Kidney tubule cell (primary cell): ENCODE measurements at places on chromosomes 7 and 10.

GRCh38 chr10:48227213-48227612 is 47.3 kb downstream of the FRMPD2 start:
- DNase-seq: no peak

DNA sequence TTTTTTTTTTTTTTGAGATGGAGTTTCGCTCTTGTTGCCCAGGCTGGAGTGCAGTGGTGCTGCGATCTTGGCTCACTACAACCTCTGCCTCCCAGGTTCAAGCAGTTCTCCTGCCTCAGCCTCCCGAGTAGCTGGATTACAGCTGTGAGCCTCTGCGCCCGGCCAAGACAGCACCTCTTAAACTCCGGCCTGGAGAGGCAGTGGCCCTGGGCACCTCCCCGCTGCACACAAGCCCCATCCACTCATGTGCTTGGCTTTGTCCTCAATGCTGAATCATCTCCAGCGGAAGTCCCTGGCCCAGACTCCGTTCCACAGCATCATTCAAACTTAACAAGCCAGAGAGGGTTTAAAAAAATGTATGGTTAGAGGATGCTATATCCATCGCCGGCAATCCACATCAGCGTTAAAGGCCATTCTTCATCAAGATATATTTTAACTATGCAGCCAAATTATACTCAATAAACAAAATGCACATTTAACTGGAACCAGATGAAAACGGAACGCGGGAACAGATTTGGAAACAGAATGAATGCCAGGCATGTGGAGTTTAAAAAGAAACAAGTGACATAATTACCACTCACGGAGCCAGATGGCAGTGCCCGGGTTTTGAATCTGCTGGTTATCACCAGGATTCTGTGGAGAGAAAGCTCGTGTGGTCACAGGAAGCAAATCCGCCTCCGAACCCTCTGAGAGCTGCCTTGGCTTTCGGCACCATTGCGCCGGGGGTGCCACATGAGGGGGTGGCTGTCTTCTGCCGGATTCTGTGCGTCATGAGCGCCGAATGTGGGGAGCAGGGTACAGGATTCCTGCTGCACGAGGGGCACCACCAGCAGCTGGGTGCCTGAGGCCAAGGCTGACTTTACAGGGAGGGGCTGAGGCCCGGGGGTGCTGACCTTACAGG is 45.6 kb upstream of the CFAP46 start:
- no peak for DNase-seq

DNA sequence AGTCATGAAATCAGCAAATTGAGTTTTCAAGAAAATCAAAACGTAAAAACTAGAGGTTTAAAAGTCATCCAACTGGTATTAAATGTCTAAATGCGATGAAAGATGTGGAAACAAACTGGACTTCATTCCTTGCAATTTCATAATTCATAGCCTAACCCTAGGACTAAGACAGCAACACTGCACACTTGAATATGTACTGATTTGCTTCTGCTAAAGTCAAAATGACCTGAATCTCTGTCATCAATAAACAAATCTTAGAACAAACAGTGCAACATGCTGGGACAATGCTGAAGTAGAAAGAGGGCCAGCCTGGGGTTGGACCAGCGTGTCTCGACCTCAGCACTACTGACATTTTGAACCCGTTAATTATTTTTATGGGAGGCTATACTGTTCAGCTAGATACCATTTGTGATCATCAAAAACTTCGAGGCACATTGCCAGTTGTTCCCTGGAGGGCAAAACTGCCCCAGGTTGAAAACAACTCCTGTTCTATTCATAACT is 47.1 kb downstream of the MYOF start:
- DNase-seq: no peak

DNA sequence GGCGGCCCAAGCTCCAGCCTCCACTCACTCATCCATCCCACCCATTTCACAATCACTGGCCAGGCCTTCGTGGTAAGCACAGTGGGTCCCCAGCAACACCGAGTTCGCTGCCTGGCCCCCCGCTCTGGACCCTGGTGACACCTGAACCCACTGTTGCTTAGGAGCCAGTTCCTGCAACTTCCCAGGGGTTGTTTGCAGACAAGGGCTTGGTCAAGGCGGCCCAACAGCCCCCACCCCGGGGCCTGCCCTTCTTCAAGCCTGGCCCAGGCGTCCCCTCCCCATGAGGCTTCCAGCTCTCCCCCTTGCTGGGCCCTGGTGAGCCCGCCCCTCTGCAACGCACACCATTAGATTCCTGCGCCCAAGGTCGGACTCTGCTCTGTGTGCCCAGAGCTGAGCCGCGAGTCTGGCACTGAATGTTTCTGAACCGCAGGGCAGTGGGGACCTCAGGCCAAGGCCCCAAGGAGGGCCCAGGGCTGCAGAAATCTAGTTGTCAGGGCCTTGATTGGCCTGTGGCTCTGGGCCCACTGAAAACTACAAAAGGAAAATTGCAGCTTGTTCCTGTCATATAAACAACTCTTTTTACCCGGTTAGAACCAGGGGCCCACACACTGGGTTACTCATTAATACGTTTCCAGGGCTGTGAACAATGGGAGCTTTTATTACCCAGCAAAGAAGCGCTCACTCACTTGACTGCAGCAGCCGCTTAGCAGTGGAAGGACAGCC is 2.1 kb upstream of the COX19 start:
- DNase-seq: peak; percentile 88

- DNase-seq: peak; percentile 62
Measured at GRCh38 chr7:14021069-14021468, 31.6 kb upstream of the ETV1 start.

DNA sequence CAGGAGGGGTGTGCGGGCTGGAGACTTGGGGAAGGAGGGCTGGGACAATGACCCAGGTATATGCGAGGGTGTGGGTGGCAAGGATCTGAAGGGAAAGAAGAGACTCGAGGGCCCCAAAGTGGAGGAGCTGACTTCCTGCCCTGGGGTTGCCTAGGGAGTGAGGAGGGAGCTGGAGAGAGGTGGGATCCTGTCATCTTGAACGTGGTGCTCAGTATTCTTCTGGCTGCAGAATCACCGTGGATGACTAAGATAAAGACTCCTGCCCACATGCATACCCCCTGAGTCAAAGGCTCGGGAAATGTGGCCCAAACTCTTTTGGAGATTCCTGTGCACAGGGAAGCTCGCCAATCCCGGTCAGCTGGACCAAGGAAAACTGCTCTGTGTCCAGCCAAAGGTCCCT is 31.2 kb downstream of the COL17A1 start:
- DNase-seq: peak; percentile 94

GRCh38 chr10:33216661-33217427 is 117.6 kb downstream of the NRP1 start:
- DNase-seq: peak; percentile 76

DNA sequence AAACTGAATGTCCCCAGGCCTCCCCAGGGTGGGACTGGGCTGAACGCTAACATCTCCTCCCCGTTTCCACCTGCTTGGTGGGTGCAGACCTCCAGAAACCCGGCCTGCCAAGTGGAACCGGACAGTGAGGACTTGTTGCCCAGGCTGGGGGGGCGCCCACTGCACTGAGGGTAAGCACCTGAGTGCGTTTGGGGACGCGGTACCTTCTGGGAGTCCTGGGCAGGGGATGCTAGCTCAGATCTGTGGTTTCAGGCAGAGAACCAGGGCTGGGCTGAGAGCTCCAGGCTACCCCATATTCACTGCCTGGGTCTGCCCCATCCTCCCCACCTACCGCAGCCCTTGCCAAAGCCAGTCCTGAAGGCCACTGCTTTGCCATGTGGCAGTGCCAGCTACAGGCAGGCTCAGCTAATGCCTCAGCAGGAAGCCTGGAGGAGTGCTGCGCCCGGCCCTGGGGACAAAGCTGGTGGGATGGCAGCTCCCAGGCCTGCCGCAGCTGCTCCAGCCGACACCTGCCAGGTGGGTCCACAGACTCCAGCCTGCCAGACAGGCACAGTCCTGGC is 3.5 kb upstream of the ZNF467 start:
- DNase-seq: no peak

GRCh38 chr7:104852386-104852785 is 161.6 kb upstream of the KMT2E start:
- no peak for DNase-seq

DNA sequence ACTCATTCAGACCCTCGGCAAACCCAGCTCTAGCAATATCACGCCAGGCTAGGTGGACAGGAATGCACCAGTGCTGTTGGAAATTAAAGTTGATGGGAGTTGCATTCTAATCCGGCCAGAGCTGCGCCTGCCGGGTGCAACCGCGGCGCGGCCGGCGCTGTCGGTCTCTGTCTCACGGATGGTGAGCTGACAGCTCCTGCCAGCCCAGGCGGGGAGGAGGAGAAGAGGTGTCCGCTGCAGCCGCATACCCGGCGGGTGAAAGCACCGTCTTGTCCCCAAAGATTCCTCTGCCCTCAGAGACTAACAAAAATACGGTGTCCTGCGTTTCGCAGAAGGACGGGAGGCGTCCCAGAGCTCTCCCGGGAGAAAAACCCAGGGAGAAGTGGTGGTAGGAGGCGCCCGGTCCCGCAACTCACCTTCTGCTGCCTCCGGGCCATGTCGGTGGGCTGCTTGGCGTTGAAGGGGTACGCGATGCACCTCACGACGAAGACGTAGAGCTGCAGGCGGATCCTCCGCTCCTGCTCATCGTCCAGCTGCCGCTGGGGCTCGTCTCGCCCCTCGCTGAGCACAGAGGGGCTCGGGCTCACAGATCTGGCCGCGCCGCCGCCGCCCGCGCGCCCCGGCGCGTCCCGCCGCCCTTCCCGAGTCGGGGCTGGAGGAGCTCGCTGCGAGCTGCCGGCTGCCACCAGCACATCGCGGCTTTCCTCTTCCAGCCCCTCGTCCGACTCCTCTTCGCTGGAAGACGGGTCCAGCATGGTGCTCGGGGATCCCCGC is 490 bp downstream of the CADPS2 start:
- peak; percentile 77 for DNase-seq

- DNase-seq: no peak
Measured at GRCh38 chr7:93447509-93447908, 127.0 kb downstream of the CALCR start.

DNA sequence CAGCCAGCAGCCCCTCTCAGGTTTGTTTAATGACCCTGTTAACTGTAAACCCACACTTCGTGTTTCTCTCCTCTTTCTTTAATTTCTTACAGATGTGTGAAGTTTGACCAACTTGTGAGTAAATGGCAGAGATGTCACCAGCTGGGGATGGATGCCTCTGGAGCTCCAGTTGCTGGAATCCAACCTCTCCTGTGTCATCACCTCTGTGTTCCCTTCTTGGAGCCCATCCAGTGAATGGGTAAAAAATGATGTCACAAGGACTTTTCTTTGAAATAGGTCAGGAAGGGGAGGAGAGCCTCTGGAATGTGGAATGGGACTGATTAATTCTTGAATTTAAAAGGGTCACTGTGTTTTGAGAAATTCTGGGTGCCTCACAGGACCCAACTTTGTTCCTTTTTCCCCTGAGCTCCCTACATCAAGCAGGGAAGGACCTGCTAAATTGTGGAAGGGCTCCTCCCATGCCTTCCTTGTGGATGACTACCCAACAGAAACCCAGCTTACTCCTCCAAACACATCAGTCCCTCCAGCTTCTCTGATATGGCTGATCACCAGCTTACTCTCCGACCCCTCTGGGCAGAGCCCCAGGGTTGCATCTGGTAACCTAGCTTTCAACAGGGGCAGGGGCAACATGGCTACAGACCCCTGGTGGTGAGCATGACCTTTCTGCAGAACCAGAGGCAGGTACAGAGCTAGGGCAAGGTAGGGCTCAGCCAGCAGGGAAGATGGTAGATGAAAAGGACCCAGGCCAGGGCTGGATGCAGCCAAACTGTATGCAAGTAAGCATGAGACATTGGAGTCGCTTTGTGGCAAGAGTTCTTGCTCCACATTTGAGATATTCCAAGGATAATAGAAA is 67.5 kb downstream of the STRA8 start:
- peak; percentile 23 for DNase-seq

GRCh38 chr10:6625428-6625827 is 45.4 kb upstream of the PRKCQ start:
- no peak for DNase-seq

DNA sequence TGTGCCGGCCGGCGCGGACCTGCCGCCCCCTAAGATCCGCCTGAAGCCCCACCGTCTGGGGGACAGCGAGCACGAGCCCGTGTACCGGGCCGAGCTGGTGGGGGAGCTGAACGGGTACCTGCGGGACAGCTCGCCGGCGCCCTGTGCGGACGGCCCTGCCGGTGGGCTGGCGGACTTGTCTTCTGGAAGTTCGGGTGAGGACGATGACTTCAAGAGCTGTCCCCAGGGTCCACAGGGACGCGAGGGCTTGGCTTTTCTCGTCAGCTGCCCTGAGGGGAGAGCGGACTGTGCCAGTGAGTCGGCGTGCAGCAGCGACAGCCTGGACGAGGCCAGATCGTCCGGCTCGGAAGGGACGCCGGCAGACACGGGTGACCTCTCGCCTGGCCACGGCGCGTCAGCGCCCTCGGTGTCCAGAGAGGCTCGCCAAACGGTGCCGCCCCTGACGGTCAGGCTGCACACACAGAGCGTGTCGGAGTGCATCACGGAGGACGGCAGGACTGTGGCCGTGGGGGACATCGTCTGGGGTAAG is 8.5 kb downstream of the PWWP2B start:
- no peak for DNase-seq

DNA sequence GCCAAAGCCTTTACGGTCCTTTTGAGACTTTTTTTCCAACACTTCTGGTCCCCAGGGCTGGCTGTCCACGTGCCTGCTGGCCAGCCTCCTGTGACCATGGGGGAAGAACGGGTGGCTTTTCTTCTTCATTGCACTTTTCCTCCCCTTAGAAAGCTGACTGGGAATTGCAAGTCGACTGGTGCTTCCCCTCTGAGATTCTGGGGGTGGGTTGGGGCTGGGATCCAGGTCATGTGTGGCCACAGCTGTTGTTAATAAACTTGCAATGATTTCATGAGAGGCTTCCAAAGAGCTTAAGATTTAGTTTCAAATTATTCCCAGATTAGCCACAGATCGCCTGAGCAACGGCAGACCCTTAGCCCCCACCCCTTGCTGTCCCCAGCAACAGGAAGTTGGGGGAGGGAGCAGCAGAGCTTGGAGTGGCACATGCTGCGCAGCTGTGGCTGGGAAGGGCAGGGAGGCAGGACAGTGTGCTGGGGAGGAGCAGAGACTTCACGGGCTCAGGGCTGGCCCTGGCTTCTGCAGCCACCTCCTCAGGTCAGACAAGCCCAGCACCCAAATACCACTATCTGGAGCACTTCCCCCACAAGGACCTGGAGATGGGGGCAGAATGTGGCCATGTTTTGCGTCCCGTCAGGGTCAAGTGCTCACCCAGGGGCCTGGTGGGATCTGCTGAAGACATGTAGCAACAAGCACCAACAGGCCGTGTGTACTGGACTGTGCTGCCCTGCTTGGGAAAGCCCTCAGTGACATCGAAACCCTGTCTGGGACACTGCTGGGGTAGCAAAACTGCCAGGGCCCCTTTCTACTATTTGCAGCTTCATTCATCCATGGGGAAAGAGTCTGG is 147.1 kb downstream of the RNF216 start:
- peak; percentile 20 for DNase-seq

DNA sequence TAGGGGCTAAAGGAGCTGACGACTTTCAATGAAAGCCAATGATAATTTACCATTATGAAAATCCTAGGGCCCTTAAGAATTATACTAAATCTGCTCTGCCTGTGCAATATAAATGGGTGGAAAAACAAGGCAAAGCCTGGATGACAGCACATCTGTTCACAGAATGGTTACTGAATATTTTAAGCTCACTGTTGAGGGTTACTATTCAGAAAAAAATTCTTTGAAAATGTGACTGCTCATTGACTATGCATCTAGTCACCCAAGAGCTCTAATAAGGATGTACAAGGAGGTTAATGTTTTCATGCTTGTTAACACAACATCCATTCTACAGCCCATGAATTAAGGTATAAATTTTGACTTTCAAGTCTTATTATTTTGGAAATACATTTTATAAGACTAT is 8.9 kb downstream of the DKK1 start:
- DNase-seq: no peak
